ENCODE measurements at places on chromosomes 1 and 21.

DNA sequence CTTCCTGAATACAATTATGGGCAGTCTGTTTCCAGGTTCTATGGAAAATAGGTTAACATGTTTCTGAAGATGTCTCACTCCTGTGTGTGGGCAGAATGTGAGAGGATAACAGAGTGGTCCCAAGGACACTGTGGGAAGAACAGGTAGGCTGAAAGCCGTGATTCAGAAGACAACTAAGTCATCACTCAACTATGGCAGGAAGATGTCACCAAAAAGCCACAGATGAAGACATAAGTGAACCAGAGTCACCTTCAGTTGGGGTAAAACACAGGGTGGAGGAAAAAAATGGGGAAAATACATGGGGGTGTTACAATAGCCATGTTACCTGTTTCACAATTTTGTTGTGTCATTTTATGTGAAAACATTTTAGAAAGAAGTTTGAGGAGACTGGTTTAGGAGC, 75.1 kb downstream of the UCHL5 start:
- DNase-seq: no peak

GRCh38 chr1:60894741-60895140, 187.6 kb upstream of the NFIA start:
- no peak for DNase-seq

GRCh38 chr1:86466109-86466844, 2.5 kb upstream of the CLCA1 start:
- DNase-seq: peak; percentile 74

- peak; percentile 8 for DNase-seq
These were observed 26.2 kb upstream of the CAP1 start for GRCh38 chr1:40014253-40014706.

DNA sequence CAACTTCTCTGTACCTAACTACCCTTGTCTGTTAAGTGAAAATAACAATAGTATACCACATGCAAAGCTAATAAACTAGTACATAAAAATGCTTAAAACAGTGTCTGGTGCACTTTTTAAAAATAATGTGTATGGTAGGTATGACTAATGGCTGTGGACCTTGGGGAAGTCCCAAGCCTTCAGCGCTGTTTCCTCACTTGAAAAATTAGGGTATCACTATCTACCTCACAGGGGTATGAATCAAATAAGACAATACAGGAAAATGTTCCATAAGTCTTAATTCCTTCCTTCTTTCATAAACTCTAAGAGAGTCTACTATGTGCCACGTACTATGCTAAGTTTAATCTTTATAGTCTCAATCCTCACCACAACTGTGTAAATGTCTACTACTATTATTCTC, 32.0 kb downstream of the EGLN1 start:
- no peak for DNase-seq

DNA sequence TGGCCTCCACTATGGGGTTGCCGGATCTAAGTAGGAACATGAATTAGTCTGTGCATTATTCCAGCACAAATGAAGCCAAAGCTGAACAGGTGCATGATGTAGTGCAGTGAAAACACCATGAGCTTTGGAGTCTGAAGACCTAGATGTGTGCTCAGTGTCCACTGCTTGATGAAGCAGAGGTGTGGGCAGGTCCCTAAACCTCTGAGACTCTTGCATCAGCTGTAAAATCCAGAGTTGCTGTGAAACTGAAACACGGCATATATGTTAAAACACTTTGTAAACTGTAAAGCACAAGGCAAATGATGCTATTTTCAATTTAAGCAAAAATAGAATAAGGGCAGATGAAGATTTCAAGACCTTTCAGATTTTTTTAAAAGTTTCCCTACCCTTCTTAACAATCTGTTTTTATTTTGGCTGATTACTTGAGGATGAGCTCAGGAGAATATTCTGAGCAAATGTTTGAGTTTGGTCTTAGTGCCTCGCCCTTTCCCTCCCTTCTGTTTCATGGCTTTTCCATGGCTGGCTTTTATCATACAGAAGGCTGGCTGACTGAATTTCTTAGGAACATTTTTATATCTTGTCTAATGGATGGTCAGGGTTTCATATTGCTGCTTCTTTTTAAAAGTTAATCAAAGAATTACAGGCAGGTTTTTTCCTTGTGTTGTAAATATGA, 221.8 kb downstream of the NTNG1 start:
- no peak for DNase-seq

DNA sequence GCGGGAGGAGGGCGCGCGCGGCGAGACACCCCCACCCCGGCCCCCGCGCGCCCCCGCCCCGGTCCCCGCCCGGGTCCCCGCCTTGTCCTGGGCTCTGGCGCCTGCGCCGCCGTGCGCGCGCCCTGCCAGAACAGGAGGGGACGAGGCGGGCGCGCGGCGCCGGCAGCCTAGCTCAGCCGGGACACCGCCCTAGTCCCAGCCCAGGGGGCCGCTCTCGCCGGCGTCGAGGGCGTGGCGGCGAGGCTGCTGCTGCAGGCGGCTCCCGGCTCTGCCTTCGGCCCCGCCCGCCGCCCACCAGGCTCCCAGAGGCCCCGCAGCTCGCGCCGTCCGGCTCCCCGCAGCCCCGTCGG, at the start of gene RCAN3:
RCAN3 (plus strand) TSS at position 128 of the 350 bp plus-strand sequence. CDS start 11,537 bp downstream, outside the sequence.
- DNase-seq: peak; percentile 95

GRCh38 chr1:43312663-43313515, 12.1 kb downstream of the TIE1 start:
- no peak for DNase-seq

- no peak for DNase-seq
These were observed 47.4 kb upstream of the C21orf91 start for GRCh38 chr21:17866590-17866989.

DNA sequence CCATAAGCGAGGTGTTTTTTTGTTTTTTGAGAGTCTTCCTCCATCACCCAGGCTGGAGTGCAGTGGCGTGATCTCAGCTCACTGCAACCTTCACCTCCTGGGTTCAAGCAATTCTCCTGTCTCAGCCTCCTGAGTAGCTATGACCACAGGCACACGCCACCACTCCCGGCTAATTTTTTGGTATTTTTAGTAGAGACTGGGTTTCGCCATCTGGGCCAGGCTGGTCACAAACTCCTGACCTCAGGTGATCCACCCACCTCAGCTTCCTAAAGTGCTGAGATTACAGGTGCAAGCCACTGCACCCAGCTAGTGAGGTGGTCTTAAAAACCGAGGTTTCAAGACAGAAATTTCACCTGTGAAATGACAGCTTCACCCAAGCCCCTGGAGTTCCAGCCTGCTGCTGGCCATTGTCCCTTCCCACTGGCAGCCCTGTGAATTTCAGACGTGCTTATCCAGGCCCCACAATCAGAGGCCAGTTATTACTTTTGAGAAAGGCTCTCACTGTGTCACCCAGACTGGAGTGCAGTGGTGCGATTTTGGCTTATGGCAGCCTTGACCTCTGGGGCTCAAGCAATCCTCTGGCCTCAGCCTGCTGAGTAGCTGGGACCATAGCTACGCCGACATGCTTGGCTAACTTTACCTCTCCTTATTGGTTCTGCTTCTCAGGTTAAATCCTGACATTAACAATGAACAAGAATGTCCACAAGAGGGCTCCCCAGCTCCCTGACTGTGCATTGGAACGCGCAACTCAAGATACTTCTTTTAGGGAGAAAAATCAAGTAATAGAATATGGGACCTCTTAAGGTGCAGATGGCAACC, 19.4 kb downstream of the ENO1 start:
- DNase-seq: peak; percentile 77

- no peak for DNase-seq
These were observed 59.6 kb downstream of the ABL2 start for GRCh38 chr1:179169616-179170467.

- no peak for DNase-seq
These were observed 181.0 kb downstream of the GIPC2 start for GRCh38 chr1:78226784-78227183.

DNA sequence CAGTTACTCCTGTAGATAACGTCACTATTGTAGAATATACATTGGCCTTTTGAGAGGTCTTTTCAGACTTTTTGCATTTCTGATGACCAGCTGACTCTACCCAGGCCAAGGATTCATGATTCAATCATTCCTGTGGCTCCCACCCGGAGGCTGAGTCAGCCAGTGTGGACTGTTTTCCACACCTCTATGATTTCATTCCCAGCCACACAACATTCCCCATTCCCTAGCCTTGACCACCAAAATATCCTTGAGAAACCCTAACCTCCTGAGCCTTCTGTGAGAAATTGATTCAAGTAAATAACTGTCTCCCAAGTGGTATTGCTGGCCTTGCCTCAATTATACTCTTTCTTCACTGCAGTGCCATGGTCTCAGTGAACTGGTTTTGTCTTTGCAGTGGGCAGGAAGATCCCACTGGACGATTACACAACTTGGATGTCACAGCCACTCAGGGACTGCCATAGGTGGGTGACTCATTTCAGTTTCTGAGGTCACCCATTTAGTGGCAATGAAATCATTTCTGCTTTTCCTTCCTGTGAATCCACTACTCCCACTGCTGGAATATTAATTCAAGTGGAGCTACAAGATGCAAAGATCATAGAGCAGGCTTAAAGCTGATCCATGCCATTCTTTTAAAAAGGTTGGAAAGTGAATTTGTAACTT, 518.6 kb upstream of the ZP4 start:
- DNase-seq: peak; percentile 19

DNA sequence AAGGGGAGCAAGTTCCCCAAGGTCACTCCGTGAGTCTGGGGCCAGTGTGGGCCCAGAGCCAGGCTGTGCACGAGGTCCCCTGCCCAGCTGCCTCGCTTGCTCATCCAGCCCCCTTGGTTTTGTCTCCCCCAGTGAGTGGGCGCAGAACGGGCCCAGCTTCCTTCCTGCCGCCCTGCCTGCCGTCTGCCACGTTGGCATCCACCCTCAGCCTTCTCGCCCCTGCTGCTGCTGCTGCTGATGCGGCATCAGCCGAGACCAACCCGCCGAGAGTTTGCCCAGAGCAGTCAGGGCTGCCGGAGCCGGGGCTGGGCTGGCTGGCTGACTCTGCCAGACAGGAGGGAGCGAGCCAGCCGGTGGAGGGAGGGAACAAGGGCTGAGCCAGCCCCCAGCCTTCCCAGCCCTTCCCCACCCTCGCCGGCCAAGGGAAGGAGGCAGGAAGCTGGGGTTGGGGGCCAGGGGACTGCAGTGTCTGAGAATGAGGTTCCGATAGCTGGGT, 31.4 kb upstream of the WASF2 start:
- no peak for DNase-seq

DNA sequence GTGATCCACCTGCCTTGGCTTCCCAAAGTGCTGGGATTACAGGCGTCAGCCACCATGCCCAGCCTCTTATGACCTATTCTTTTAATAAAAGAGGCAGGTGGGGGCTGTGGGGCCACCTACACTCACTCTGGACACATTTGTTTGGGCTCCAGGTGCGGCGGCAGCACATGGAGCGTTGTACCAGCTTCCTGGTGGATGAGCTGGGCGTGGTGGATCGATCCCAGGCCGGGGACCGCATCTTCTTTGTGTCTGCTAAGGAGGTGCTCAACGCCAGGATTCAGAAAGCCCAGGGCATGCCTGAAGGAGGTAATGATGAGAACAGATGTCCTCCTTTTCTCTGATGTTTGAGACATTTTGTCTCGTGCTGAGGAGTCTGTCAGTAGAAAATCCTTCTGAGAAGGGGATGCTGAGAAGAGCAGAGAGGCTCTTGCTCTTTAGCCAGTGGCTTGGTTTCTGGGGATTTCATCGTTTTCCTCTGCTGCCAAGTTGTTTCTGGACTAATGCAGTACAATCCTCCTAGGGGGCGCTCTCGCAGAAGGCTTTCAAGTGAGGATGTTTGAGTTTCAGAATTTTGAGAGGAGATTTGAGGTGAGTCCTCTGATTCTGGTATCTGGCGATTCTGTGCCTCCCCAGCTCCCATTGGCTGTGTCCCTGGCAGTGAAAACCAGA, 17.9 kb upstream of the MIIP start:
- DNase-seq: peak; percentile 72

DNA sequence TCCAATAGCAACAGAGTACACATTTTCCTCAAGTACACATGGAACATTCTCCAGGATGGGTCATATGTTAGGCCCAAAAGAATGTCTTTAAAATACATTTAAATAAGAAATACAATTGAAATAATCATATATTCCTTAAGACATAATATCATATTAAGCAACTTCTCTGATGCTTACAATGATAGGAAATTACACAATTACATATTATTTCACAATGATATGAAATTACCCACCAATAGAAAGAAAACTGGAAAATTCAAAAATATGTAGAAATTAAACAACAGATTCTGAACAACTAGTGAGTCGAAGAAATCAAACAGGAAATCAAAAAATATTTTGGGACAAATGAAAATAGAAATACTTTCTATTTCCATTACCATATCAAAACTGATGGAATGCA, 45.6 kb downstream of the FLVCR1 start:
- no peak for DNase-seq

- DNase-seq: no peak
These were observed 109.2 kb downstream of the TTLL7 start for GRCh38 chr1:83889707-83890106.

GRCh38 chr1:198465201-198466144, 75.0 kb downstream of the ATP6V1G3 start:
- peak; percentile 78 for DNase-seq
